ENCODE measurements at places on chromosomes 4 and X.

DNA sequence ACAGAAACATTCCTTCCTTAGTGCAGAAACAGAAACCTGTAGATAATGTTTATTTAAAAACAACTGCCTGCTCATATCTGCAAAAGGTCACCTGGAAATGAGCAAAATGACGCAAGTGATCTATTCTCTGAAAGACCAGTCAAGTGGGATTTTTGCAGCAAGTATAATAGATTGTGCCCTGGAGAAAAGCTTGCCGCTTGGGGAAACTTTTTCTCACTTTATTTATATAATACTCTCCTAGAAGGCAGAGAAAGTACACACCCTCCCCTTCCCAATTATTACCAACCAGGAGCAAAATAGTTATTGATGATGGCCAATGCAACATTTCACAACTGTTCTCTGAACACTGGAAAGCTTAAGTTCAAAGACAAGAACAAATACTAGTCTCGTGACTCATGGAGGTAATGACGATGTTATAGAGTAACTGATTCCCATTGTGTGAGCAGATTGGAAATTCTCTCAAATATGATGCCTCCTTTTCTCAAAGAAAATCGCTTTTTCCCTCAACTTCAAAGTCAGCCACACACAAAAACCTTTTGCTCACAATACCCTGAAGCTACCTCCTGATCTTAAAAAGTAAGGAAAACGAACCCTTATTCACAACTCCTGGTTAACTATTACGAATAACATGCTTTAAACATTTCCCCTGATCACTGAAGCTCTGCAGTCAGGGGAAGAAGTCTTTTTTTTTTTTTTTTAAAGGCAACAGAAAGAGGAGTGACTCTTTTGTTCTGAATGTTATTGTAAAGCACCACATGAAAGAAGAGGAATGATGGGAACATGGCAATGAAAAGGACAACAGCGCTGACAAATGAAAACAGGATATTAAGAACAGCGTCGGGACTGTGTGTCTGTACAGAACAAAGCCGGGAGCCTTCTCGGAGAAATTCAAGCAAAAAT, 41.0 kb downstream of the MID1 start:
- DNase-seq = no peak

DNA sequence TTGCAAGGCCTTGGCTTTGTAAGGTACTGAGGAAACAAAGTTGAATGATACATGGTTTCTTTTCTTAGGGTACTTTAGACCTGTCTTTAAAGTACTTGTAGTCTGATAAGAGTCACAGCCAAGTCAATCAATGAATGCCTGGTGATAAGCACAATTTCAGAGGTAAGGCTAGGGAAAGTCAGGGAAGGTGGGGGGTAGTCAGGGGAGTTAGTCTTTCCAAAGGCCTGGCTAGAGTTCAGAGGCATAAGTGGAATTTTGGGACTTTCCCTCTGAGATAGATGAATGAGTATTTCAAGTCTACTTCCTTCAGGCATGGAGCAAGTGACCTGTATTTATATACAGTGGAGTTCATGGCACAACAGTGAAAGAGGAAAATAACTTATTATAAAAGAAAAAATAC, 78.3 kb downstream of the SLC4A4 start:
- DNase-seq = no peak

GRCh38 chr4:100086766-100087431, 103.4 kb downstream of the DDIT4L start:
- DNase-seq = no peak

GRCh38 chr4:162450531-162451035, 286.8 kb upstream of the FSTL5 start:
- DNase-seq = no peak

- DNase-seq = no peak
Observed at GRCh38 chrX:126770179-126770578, 49.4 kb upstream of the PRR32 start.

DNA sequence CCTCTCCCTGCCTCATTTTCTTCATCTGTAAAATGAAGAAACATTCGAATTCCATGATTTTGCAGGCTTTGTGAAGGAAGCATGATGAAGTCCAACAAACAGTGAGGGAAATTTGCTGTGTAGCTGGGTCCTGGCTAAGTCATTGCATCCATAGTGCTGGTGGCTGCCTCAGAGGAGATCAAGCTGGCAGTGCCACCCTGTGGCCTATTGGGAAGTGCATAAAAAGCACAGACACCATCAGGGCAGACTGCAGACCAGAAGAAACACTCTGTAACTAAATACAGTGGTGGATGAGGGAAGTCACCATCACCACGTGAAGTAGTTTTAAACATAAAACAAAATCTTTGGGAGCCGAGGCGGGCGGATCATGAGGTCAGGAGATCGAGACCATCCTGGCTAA, 40.7 kb upstream of the DDX3X start:
- DNase-seq = no peak

All from stimulated activated CD4-positive, alpha-beta T cell treated with anti-CD3 and anti-CD28 coated beads, Interleukin-2, amount 100 ng/mL, for 4 hours (primary cell).